ENCODE measurements at places on chromosomes 5 and 9.
A peak's percentile ranks its signal among the peaks of the same experiment; 100 is the strongest.

- DNase-seq, result no peak
Observed at GRCh38 chr5:7078101-7078500, 317.8 kb upstream of the ADCY2 start.

GRCh38 chr5:35876922-35877321 is 20.2 kb downstream of the IL7R start:
- DNase-seq, result no peak

GRCh38 chr5:157212307-157212706 is 31.7 kb downstream of the ITK start:
- DNase-seq, result no peak

DNA sequence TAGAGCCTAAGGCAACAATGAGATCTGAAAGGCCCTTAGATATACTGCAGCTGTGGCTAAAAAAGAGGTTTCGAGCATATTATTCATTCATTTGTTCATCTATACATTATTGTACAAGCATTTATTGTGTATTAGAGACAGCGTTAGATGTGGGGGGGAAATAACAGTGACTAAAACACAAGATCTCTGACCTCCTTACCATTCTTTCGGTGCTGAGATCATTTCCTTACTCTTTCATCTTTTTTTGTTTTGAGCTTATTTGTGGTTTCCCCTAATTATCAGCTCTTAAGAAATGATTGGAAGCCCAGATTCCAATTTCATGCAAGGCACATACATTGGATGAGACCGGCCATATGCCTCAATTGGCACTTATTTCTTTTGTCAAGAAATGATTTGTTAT is 113.2 kb downstream of the SEC61B start:
- no peak for DNase-seq

DNA sequence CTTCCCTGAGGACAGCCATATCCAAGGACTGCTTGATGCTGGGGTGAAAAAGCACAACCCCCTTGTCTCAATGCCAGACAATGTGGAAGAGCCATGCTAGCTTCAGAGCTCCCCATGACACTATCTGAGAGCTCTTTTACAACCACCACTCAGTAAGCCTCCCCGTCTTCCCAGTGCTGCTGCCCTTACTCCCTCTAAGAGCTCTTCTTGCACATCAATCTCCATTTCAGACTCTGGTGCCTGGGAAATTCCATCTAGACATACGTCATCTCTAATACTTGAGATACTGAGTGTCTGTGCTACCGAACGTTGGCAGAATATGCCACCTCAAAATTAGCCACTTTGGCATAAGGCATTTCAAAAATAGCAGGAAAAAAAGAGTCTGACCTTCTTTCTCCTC is 94.5 kb downstream of the EDIL3 start:
- DNase-seq, result peak; percentile 19

GRCh38 chr5:54563083-54563761 is 45.7 kb downstream of the SNX18 start:
- no peak for DNase-seq

GRCh38 chr5:111252799-111253545 is 28.8 kb downstream of the CAMK4 start:
- DNase-seq, result no peak

DNA sequence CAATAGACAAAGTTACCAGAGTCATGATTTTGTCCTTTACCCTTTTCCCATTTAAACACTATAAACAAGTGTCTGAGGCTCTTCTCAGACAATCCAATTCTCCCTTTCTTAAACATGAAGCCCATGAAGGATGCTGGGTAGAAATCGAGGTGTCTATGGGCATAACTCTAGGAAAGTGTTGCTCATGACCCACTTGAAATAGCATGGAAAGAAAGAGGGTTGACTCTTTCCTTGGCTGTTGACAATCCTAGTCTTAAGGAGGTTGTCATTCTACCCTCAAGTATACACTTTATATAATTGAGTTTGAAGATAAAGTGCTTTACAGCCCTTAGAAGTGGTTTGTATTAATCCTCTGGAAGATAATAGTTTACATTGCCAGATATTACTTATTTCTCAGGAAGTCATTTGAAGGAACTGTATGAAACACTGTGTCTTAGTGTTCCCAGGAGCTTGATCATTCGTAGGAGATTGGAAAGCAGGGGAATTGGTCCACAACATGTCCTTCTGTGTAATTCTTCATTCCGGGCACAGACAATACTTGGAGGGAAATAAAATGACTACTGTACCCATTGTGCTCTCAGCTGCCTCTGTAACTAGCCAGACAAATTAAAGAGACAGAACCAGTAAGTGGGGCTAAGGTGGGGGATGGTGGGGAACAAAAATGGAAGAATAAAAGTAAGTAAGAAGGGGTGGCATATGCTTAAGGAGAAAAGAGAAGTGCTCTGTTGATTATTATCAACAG is 1078.3 kb upstream of the DMAC1 start:
- DNase-seq, result no peak

DNA sequence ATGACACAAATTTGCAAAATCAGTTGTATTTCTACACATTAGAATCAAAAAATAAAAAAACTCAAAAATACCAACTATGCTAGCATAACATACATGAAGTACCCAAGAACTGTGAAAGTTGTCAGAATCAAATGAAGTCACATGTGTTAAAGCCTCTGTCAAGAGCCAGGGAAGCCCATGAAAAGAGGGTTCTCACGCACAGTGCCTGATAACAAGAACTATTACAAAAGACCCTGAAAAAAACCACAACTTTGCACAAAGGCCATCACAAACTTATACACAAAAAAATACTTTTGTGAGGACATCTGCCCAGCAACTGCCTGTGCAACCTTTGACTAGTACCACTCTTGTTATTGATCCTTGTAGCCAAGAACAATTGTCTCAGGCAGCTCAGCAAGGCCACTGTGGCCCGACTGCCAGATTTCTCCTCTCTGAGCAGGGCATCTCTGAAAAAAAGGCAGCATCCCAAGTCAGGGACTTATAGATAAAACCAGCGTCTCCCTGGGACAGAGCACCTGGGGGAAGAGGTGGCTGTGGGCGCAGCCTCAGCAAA is 28.9 kb upstream of the HNRNPA0 start:
- DNase-seq, result no peak

DNA sequence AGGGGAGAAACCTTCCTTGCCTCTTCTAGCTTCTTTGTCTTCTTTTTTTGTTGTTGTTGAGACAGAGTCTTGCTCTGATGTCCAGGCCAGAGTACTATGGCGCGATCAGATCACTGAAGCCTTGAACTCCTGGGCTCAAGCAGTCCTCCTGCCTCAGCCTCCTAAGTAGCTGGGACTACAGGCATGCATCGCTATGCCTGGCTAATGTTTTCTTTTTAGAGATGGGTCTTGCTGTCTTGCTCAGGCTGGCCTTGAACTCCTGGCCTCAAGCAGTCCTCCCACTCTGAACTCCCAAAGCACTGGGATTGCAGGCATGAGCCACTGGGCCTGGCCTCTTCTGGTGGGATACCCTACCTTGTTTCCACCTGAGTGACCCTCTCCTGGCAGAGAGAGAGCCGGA is 3.4 kb upstream of the PAXX start:
- DNase-seq, result no peak

- DNase-seq, result no peak
Observed at GRCh38 chr5:34892414-34892813, 22.9 kb downstream of the RAD1 start.

DNA sequence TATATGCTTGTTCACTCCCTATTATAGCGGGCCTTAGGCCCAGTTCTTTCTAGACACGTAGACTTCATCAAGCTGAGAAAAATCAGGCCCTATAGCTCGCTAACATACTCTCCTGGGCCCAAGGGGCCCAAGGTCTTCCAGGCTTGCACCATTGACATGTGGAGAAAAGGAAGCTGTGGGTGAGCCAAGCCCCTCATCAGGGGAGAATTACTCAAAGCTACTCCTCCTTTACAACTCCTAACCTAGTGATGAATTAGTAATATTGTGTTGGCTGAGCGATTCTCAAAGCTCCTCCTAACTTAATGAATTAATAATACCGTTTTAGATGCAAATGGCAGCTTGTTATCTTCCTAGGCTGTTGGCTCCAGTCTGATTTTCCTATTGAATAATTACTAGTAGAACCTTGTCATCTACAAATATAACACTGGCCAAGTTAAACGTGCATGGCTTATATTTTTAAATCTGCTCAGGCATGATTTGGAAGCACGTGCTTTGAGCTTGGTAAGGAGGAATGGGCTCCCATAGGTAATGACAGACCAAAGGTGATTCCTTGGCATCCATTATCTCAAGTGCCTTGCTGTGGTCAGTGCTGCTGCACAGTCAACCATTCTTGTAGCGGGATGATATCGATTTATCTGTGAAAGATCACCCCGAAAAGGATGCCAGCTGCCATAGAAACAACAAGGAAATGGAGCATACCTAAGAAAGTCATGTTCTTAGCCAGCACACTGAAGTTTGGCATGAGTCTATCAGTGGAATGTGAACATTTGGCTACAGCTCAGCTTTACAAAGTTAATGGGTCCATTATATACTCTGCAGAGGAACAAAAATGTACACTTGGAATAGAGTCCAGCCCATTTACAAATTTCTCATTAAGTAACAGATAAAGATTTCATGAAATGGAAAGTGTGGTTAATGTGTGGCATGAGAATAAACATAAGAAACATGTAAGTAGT is 23.8 kb downstream of the LVRN start:
- DNase-seq, result no peak

GRCh38 chr9:124511891-124512805 is 4.9 kb upstream of the NR5A1 start:
- DNase-seq, result no peak

GRCh38 chr5:99379187-99379586 is 450.4 kb upstream of the CHD1 start:
- no peak for DNase-seq

DNA sequence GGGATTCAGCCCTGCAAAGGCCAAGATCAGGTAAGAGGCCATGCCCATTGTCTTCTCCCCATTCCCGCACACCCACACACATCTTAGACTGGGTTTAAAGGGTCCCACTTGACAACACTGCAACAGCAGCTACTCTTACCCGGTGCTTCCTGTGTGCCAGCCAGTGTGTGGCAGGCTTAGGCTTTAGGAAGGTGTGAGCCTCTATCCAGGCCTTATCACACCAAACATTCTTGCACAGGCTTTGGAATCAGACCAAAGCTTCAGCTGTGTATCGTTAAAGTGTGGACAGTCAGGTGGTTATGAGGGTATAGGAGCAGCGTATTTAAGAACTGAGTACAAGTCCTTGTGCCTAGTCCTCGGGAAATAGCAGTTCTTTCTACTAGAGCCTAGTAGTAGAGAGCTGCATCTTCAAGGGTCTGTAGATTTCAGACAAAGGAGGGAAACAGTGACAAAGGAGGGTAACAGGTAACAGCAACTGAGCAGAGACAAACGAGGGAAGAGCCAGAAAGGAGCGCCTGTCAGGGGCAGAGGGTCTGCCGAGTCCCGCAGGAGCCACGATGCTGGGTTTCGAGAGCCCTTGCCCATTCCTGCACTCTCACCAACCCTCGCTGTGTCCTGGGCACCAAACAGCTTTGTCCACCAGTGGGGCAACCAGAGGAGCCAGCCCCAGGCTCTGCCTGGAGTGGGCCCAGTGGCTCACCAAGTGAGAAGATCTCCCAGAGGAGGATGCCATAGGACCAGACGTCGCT is 30.9 kb downstream of the CSF1R start:
- no peak for DNase-seq

- DNase-seq, result no peak
Observed at GRCh38 chr5:27462936-27463335, 424.6 kb upstream of the CDH9 start.

DNA sequence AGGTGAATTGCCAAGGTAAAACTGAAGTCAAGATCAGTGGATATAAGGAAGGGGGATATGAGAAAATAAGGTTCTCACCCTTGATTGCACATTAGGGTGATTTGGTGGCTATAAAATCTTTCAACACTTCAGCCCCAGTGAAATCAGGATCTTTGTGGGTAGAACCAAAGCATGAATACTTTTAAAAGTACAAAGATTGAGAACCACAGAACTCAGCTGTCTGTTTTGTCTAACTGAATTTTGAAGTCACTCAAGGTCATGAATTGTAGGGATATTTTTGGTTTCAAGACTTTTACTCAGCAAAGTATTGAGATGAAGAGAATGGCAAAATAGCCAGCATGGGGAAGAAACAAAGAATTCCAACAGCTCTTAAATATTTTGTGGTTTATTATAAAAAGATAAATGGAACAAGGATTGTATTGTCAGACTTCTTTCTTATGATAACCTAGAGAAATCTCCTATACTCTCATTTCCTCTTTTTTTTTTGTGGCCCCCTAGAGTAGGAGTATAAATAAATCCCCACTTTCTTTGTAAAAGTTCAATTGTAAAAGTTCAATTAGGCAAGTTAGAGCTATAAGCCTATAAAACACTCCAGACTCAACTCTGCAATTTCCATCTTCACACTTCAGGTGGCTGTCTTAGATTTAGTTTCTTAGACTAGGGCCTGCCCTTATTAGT is 272.9 kb downstream of the PDE4D start:
- DNase-seq, result no peak

GRCh38 chr5:93599399-93600120 is 16.5 kb downstream of the NR2F1 start:
- DNase-seq, result no peak

- no peak for DNase-seq
Observed at GRCh38 chr5:159850160-159850559, 66.1 kb upstream of the ADRA1B start.

DNA sequence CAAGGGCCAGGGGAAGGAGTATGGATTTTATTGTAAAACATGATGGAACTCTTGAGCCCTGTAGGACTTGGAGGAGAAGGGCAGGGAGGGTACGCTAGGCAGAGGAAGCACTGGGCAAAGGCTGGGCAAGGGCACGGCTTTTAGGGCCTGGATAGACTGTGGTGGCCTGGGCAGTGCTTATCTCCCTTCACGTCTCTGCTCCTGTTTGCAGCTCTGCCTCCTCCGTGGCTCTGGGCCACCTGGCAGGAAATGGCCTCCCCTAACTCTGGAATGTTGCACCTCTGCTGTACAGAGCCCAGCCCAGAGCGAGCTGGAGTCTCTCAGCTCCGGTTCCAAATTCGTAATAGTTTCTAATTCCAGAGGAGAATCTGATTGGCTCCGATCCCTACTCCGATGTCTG is 12.2 kb upstream of the STC2 start:
- no peak for DNase-seq

GRCh38 chr5:60538955-60539866 is 160.8 kb downstream of the DEPDC1B start:
- no peak for DNase-seq

DNA sequence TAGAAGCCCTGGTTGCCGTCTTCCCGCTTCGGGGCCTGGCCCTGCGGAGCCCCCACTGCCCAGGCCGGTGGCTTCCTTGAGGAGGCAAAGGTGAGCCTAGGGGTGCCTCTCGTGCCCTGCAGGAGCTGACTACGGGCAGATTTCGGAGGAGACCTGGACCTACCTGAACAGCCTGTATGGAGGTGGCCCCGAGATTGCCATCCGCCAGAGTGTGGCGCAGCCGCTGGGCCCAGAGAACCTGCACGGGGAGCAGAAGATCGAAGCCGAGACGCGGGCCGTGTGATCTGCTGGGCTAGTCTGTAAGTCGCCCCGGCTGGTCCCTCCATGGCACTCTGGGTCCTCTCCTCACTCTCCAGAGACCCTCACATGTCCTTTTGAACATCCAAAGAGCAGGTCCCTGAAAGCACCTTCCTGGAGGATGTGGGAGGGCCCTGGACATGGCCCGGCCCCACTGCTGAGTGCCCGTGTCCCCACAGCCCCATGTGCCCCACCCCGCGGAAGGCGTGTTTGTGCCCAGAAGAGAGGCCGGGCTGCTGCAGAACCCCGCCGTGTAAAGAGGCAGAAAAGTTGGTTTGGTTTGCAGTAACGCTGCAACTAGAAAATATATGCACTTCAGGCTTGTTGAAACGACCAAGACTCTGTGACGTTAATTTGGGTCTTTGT is 44.9 kb downstream of the USP20 start:
- no peak for DNase-seq

Data from caudate nucleus (tissue), 63 donors.